T47D (cell line): ENCODE measurements at places on chromosomes 6 and 20.

- DNase-seq, result no peak
Observed at GRCh38 chr6:24854077-24854666, 55.5 kb upstream of the ARMH2 start.

GRCh38 chr6:96844530-96844929 lies 7.3 kb upstream of the GPR63 start:
- DNase-seq, result no peak

DNA sequence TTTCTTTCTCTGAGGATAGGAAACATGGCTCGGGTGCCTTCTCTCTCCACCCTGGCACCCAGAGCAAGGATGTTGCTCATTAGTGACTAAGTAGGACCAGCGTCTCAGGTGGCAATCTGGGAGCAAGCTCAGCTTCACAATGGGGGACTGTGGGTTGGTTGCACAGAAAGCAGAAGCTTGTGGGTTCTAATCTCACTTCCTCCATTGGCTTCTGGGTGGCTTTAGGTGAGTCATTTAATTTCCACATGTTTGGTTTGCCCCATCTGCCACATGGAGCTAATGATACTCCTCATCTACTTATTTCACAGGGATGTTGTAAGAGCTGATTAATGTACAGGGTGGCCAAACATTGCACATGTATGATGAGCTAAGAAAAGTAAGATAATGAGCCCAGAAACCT lies 54.8 kb upstream of the AKIRIN2 start:
- no peak for DNase-seq

DNA sequence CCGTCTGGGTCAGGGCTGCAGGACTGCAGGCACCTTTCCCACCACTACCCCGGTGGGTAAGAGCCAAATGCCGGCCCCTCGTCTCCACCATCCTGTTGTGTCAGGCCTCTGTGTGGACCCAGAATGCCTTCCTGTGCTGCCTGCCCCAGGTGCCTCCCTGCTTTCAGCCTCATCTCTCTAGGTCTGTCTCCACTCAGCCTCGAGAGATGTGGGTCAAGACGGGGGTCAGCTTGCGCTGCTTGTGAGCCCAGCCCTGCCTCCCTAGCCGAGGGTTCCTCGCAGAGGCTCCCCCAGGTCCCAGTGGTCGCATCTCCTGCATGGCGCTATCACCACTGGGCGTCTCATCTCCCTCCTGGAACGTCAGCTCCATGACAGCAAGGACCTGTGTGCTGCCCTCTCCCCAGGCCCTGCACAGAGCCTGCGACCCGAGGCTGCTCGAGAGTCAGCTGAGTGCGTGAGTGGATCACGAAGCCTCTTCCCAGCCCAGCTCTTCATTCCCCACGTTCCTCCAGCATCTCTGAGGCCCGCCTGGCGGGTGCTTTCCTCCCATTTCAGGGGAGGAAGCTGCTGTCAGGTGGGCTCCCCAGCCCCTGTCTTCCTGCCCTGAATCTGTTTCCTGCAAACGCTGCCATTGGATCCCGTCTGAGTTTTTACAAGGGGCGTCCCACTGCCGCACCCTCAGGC lies 38.7 kb upstream of the ZBP1 start:
- no peak for DNase-seq

DNA sequence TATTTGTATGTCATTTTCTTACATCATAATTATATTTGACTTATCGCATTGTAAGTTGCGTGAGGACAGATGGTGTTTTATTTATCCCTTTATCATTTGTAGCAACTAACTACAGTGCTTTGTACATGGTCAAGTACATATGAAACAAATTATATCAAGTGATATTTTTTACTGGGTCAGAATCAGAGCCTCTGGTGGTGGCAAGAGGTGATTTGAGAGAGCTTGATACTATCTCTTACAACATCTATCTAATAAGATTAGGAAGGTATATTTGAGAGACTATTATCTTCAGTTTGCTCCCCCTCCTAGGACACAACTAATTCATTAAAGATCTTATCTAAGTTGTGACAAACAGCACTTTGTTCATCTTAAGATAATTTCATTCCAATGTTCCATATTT lies 47.7 kb downstream of the BCKDHB start:
- DNase-seq, result no peak

- no peak for DNase-seq
Observed at GRCh38 chr20:59561614-59562277, 42.6 kb upstream of the PHACTR3 start.

DNA sequence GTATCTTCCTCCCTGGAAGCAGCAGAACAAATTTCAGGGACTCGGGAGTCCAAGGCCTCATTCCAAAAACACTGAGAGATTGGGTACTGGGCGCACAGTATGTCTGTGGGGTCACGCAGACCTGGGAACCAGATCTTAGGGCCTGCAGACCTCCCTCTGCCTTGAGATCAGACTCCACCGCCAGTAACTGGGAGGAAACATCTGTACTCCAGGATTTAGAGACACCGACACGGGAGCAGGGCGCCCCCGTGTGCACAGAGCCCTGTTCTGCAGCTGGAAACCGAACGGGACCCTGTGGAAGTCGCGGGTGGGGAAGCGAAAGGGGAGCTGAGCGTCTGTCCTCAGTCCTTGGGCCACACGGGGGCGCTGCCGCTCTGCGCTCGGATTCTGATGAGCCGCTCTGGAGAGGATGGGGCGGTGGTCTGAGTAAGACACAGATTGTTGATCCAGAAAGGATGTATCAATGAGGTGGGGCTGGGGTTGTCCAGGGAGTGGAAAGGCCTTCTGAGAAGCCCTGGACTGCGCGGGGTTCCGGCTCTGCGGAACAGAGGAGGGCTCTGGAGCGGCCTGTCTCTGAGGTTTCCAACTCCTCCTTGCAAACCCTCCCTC lies 35.7 kb upstream of the HLA-E start:
- DNase-seq, result peak; percentile 84

- no peak for DNase-seq
Observed at GRCh38 chr20:23647346-23647745, 9.6 kb upstream of the CST3 start.

DNA sequence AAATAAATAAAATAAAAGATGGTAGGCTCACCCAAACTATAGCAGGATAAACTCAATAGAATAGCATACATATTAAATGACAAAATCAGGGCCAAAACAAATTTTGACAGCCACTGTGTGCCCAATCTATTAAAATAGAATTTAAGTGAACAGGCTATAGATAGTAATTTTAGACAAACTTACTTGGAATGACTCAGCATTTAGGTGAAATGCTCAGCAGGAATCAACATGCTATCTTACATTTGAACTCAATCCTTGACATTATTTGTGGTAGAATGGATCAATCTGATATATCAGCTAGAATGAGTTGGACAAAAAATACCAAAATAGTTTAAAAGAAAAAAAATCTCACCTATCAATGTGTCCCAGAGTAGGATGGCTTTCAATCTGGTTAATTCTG lies 578.6 kb downstream of the RFPL4B start:
- DNase-seq, result no peak

DNA sequence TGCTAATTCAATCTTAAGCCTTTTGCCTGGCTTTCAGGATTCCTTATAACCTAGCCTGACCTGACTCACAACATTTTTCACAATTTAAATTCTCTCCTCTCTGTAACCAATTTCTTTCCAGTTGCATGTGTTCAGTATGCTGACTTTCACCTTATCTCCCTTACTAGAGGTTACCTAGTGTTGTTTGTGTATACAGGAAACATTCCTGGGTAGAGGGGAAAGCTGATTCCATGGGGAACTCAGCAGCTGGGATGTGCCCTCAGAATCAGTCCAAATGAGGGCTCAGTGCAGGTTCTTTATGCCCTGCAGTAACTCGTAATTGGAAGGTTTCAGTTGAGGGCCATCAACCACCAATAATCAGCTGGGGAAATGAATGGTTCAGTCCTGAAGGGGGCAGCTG lies 18.5 kb downstream of the PKIB start:
- no peak for DNase-seq

DNA sequence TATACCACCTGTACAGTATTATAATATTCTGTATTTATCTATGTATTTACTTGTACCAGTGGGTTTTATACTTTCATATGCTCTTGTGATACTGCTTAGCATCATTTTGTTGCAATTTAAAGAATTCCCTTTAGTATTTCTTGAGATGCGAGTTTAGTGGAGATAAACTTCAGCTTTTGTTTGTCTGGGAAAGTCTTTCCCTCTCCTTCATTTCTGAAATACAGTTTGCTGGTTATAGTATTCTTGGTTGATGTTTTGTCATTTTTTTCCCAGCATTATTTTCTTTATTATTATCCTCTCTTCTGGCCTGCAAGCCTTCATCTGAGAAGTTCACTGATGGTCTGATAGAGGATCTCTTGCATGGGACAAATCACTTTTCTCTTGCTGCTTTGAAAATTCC lies 136.6 kb upstream of the MCHR2 start:
- DNase-seq, result no peak

GRCh38 chr6:111471533-111471932 lies 11.5 kb downstream of the REV3L start:
- no peak for DNase-seq

GRCh38 chr6:146191612-146192011 lies 162.8 kb downstream of the GRM1 start:
- DNase-seq, result no peak

DNA sequence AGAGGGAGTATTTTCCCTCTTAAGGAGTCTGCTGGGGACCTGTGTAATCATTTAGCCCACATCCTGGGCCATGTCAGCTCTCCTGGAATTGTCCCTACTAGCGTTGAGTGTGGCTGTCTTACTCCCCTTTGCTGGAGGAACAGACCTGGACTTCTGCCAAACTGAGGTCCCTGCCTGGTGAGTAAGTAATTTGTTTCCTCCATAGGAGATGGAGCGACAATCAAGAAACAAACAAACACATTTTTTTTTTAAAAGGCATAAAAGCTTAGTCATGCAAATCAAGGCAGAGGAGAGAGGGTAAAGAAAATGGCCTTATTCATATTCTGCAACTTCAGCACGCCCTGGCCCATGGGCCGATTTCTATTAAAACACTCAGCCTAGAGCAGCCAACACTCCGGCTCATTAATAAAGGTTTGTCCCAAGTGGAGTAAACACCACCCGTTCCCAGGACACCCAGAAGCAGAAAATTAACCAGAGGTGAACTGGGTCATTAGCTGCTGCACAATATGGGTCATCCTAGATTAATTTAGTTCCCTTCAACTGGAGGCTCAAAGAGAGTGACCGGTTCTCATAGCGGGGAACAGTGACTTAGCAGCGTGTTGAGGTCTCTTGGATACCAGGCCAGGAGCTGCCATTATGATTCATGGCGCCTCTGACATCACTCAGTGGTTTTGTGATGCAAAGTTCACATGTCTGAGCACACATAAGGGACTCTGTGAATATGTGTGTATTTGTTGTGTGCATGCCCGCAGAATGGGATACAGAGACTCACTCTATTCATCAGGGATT lies 165.0 kb upstream of the SULF2 start:
- no peak for DNase-seq

- DNase-seq, result no peak
Observed at GRCh38 chr20:11870411-11870810, 47.3 kb upstream of the BTBD3 start.

- no peak for DNase-seq
Observed at GRCh38 chr6:1865585-1865984, 255.9 kb downstream of the FOXC1 start.

- peak; percentile 83 for DNase-seq
Observed at GRCh38 chr6:43667245-43668150, 20.1 kb downstream of the MRPS18A start.

- DNase-seq, result no peak
Observed at GRCh38 chr20:50285376-50286173, 94.9 kb downstream of the CEBPB start.

- no peak for DNase-seq
Observed at GRCh38 chr6:148867862-148868261, 121.0 kb downstream of the UST start.

DNA sequence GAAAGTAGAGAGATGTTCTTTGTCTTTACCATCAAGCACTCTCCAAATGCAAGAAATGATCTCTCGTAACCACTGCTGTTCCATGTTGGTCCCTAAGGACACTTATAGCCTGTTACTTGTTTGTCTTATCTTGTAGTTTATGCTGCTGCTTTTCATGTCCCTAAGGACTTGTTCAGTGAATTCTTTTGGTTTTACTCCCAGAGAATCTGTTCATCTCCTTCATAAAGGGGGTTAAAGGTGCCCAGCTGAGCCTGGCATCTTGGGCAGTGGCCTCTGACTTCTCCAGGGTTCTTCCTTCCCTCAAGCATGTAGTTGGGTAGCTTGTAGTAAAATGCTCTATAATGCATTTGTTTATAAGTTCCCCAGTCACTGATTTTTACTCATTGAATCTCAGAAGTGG lies 864 bp upstream of the PKIG start:
- DNase-seq, result no peak

DNA sequence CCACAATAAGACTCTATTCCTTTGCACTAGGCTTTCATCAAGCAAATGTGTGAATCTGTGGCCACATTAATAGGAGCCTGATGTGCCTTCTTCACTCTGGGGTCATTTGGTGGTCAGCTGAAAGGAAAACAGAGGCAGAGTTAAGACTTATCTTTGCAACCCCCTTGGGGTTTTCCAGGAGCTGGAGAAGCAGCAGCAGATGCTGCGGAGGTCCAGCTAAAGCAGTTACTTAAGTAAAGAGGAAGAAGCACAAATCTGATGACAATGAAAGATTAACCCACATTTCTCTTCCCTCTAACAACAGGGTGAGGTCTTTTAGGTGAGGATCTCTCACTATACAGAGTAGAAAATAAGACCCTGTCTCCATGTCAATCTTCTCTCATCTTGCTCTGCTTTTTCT lies 45.4 kb upstream of the QKI start:
- DNase-seq, result no peak

DNA sequence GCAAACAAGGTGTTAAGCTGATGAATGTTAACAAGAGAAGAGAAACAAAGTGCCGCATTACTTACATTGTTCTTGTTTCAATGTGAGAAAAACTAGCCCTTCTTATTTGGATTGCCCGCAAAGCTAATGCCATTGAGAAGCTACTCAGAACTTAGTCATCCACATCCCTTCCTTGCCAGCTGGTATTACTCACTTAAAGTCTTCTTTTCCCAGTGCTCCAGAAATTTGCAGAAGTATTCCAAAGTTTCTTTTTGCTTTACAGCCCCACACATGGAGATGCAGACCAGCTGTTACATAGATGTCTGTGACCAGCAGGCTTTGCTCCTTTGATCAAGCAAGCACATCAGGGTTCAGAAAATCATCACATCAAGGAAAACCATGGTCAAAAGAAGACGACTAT lies 529.0 kb downstream of the TBC1D32 start:
- no peak for DNase-seq

- DNase-seq, result no peak
Observed at GRCh38 chr6:1202201-1202600, 109.7 kb upstream of the FOXQ1 start.
